AG09309 (cell line): ENCODE measurements at places on chromosomes 2 and 18.

DNA sequence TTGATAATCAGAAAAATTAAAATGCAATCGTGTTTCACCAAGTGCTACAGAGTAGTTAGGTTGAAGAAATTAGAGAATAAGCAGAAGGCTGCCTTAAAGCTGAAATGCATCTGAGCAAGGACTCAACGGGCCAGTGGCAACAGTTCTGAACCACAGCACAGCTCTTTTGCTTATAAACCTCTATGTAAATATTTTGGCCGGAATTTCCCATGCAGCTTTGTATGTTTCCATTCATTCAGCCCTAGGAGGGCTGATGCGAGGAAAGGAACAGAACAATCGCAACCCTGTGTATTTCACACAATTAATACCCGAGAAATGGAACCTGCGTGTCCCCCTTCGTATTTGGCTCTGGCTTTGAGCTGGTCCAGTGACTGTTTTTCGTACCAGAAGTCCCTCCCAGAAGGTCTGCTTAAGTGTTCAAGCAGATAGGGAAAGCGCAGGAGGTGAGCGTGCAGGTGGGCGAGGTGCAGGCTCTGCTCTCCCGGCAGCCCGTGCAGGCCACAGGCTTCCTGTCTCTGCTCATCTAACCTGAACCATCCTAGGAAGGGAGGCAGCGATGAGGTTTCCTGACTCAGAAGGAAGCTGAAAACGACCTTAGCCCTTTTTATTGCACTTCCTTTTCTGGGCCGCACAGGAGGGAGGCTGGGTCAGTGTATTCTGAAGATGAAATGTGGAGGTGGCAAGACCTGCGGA is 67.3 kb downstream of the ASB1 start:
- no peak for DNase-seq

DNA sequence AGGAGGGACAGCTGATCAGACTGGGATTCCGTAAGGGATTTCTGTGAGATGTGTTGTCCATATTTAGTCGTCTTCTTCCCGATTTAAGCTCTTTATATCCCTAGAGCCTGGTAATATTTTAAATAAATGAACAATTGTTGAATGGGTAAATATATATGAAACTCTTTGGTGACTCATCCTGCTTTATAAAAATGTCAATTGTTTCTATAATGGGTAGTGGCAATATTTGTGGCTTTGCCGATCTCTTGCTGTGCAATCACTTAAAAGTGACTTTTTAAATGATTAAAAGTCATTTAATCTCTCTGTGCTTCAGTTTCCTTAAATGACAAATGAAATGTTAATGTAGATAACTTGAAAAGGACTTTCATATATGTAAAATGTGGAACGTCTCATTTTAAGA is 339.2 kb downstream of the RNF144A start:
- no peak for DNase-seq

GRCh38 chr2:229129738-229130371 is 141.2 kb downstream of the PID1 start:
- no peak for DNase-seq

DNA sequence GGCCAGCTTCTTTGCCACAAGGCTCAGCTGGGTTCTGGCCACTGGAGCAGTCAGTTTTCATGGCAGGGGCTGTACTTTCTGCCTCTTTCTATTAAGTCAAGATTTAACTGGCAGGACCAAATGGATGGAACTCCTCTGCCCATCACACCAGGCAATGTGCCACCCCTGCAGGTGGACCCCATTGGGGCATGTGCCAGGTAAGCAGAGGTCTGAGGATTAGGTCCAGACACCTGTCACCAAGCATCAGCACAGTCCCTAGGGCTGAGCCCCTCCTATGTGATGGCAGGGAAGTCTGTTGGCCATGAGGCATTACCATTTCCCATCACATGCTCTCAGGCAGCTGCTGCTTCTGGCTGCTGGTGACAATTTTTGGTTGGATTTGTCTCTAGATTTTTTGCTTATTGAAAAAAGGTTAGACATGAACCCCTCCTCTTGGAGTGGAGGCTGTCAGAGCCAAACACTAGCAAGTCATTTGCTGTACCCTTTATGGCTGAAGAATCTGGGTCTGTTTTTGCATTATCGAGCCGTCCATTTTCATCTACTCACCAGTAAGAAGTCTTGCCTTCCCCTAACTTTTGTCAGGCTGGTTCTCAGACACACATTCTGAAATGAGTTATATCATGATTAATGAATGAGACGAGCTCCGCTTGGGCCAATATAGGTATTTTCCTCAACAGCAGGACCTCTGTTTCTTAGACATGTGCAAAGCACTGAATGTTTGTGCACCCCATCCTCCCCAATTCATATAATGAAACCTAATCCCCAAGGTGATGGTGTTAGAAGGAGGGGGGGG is 328.0 kb downstream of the TSN start:
- DNase-seq: no peak

DNA sequence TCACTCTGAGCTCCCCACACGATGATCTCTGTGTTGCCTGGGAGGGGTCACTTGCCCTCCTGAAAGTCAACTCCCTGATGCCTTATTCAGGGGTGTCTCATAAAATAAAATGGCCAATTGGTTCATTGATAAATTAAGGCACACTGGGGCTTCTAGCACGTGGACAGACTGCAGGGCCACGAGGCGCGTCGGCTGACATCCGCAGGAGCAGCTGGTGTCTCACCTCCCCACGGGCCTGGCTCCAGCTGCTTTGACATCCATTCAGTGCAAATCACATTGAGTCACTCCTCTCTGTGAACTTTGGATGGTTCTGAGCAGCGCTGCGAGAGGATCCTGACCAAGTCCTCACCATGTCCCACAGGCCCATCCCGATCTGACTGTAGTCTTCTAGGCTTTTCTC is 4.6 kb upstream of the ST8SIA3 start:
- no peak for DNase-seq

- DNase-seq: no peak
Observed at GRCh38 chr2:209426432-209426831, 2.6 kb downstream of the MAP2 start.

DNA sequence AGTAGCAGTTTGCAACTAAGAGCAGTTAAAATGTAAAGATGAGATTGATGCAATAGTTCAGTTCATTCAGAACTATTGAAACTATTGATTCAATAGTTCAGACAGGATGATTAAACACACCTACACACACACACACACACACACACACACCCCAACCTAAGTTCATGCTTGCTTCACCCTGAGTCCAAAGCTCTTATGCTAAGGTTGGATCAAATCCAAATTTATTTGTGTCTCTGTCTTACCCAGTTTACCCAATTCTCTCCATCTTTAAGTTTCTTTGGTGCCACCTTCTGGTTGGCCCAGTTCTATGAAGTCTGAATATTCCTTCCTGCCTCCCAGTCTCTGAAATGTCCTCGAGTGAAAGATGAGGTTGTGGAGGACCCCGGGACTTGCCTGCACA is 5.1 kb downstream of the SERPINB8 start:
- no peak for DNase-seq

DNA sequence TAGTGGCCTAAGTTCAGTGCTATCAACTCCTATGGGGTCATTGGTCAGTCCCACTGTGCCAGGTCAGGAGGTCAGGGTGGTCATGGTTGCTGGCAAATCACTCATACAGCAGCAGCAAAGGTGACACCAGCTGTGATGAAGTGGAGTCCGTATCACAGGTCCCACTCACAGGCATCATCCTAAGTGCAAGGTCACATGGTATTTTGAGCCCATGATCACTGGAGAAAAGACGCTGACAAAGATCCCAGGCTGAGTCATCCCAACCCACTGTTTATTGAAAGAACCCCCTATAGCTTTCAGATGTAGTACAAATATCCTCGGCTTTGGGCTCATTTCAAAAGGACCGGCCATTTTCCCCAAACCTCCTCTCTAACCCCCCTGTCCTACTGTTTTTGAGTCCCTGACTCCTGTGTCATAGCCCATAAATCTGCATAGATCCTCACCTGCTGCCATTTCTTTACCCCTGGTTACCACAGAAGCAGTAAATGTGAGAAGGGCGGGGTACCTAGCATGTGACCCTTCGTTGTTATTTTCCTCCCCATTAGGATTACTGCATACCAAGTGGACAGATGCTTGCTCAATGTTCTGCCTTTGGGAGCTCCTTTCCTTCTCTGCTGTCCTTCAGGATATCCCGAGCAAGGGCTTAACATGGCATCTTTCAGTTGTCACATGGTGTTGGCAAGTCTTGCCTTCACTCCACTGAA is 107.7 kb downstream of the COL6A3 start:
- DNase-seq: no peak

DNA sequence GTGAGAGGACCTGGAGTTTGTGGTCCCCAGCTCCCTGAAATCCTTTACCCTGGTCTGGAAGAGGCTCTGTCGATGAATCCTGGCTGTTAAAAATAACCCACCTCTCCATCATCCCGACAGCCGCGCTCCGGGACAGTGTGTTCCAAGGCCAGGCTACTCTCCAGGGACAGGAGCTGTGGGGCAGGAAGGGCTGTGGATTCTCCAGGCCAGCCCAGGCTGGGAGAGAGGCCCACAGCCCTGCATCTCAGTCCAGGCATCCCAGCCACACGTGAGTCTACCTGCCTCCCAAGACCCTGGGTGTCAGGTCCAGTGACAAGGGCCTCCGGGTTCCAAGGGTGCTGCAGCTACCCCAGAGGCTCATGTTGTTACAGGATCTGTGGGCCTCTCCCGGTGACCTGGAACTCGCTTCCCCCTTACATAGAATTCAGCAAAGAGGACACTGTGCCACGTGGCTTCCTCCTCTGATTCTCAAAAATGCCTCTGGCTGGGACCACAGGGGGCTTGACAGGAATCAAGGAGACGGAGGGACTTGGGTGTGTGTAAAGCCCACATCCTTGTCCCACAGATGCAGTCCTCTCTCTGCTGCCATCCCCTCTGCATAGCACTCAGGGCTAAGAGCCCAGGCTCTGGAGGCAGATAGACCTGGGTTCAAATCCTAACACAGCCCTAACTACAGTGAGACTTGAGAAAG is 17.3 kb downstream of the ADRA2B start:
- no peak for DNase-seq

DNA sequence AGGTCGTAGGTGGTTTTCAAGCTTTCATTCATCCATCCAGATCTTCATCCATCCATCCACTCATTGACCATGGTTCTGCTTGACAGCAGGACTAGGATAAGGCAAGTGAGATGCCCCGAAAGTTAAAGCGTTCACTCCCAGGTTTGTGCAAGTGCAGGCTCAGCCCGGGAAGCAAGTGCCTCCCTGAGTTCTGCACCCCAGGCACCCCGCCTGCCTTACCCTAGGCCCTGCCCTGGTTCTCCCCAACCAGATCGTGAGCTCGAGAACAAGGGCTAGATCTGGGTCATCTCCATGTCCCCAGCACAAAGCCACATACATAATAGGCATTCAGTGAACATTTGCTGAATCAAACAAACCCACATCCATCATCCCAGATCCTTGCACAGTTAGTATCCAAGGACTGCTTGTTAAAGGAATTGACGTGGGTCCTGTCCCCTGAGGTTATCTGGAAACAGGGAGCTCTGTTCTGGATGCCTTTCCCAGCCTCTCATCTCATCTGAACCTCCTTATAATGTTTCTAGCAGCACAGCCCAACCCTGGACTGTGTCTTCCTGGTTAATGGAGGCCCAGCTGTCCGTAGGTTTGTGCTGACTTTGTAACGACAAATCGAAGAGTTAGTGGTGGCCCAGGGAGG is 116.1 kb upstream of the GPC1 start:
- DNase-seq: no peak

GRCh38 chr2:209162129-209162528 is 261.7 kb upstream of the MAP2 start:
- no peak for DNase-seq

- DNase-seq: no peak
Observed at GRCh38 chr2:157181234-157181633, 76.3 kb upstream of the GALNT5 start.

GRCh38 chr2:85312404-85312803 is 15.4 kb downstream of the TGOLN2 start:
- peak; percentile 71 for DNase-seq

DNA sequence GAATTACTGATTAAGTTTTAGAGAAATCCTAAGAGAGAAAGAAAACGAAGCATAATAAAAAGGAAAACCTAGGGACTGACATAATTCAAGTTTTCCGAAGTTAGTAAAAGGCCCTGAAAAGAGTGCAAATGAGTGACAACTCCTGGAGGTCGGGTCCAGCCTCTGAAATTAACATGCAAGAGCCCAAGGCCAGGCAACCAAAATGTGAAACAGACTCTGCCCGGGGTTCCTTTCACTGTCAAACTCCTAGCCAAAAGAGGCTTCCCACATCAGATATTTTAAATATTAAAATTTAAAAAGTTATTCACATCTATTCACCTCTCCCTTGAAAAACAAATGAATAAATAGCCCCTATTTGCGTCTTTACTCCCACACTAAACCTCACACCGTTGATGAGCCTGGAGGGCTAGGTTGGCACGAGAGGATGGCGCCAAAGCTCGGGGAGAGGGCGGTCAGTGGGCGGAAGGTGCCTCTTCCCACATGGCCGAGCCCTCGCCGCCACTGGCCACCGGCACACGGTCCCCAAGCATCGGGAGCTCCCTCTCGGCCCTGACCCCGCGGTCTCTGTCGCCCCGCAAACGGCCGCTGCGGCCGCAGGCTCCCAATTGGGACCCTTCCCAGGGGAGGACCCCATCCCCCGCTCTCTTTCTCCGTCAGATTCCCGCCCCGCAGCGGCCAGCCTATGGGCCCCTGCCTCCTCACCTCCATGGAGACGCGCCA is 630 bp downstream of the PPM1G start:
- no peak for DNase-seq

DNA sequence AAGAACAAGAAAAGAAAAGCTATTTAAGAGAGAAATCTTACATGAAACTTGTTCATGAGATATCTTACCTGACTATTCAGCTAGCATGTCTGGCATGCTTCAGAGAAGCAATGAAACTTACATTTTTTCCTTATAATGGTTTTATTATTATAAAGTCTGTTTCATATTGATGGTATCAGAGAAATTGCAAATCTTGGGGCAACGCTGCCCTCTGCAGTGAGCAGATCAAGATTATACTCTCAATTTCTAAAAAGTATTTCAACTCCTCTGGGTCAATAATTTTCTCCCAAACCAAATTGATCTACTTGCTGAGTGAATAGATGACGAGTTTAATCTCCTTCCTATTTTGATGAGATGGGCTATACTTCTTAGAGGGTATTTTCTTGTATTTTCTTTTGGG is 235.6 kb downstream of the NUP35 start:
- DNase-seq: no peak
